K562 (cell line): ENCODE measurements at places on chromosomes 3 and 15.

GRCh38 chr3:135895106-135895733 lies 70.3 kb upstream of the PPP2R3A start:
- peak; percentile 44 for DNase-seq

GRCh38 chr15:62625429-62626033 lies 417.0 kb upstream of the TPM1 start:
- no peak for DNase-seq

- DNase-seq: no peak
These were observed 10.2 kb downstream of the SLC27A2 start for GRCh38 chr15:50192164-50192563.

- no peak for DNase-seq
These were observed 246.3 kb upstream of the UMPS start for GRCh38 chr3:124483915-124484470.

DNA sequence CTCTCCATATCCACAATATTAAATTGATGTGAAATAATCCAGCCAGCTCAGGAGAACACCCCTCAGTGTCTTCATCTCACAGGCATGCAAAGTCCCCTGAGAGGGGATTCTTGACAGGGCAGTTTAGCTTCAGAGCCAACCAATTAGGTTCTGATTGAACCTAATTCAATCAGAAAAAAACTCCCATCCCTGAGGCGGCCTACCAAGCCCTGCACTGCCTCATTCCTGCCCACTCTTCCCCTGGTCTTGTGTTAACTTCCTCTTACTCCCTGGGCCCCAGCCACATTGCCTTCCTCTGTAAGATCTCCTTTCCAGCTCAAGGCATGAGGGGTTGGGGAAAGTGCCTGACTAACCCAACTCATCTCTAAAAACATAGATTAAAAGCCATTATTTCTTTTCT lies 46.1 kb downstream of the FRMD4B start:
- DNase-seq: no peak

GRCh38 chr3:110881069-110881468 lies 190.5 kb upstream of the NECTIN3 start:
- DNase-seq: peak; percentile 9

DNA sequence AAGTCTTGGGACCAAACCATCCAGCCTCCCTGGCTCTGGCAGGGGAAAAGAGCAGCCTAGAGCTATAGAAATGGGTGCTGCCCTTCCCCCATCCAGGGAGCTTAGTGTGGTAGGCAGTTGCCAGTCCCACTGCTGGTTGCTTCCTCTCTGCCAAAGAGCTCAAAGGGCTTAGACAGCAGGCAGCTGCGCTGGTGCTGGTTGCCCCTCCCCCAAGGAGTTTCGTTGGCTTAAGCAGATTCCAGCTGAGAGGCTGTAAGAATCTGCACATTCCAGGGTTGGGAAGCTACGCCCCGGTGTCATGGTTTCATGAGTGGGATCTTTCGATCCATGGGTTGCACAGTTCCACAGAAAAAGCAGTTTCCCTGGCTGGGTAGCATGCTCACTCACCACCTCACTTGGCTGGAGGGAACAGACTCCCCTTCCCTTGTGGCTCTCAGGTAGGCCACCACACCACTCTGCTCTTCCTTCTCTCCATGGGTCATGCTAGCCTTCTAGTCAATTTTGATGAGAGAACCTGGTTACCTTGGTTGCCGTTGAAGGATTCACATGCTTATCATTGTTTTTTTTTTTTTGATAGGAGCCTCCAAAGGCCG lies 195.1 kb downstream of the EPHA6 start:
- DNase-seq: no peak

GRCh38 chr3:104298662-104299061 lies 1068.0 kb upstream of the ALCAM start:
- no peak for DNase-seq
